ENCODE measurements at places on chromosomes 5 and 9.

DNA sequence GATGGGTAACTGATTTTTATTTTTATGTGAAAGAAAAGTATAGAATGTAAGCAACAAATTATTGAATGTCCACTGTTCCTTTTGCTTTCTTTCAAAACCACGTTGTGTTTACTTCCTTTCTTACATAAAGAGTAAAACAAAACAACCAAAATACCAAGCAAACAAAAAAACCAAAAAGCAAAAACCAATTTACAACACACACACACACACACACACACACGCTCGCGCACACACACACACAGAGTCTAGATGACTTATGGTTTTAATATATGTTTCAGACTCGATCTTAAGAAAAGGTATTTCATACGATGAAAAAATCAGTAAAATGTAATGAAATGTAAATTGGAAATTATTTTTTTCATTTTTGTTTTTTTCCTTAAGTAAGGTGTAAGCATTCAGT is 80.3 kb downstream of the ADGRV1 start:
- no peak for ATAC-seq

- ATAC-seq = peak; percentile 1
Measured at GRCh38 chr9:131668057-131668438, 71.8 kb downstream of the RAPGEF1 start.

- no peak for ATAC-seq
Measured at GRCh38 chr5:81134566-81134965, 98.6 kb upstream of the CKMT2 start.

DNA sequence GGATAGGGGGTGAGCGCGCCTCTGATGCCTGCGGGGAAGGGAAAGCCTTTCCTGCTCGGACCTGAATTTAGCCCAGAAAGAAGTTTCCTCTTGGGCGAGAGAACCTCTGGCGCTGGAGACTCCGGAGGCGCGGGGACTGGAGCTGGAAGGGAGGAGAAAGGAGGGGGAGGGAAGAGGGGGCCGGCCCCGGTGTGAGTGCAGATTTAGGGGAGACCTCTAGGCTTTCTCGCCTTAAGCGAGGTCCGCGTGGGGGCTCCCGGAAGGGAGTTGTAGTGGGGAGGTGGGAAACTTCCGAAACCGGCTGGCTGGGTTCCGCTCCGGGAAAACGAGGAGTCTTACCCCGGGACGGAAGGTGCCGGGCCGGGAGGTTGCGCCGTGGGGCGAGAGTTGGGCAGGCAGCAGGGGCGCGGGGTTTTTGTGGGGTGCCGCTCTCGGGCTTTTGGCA is 1.3 kb downstream of the PCSK5 start:
- ATAC-seq = no peak

Measured in activated CD4-positive, CD25-positive, alpha-beta regulatory T cell treated with anti-CD3 and anti-CD28 coated beads, Interleukin-2, amount 50 U/mL, for 24 hours (primary cell).